Stimulated activated CD8-positive, alpha-beta memory T cell treated with anti-CD3 and anti-CD28 coated beads, Interleukin-4, amount 100 ng/mL, for 48 hours (primary cell): ENCODE measurements at places on chromosomes 7 and 10.

DNA sequence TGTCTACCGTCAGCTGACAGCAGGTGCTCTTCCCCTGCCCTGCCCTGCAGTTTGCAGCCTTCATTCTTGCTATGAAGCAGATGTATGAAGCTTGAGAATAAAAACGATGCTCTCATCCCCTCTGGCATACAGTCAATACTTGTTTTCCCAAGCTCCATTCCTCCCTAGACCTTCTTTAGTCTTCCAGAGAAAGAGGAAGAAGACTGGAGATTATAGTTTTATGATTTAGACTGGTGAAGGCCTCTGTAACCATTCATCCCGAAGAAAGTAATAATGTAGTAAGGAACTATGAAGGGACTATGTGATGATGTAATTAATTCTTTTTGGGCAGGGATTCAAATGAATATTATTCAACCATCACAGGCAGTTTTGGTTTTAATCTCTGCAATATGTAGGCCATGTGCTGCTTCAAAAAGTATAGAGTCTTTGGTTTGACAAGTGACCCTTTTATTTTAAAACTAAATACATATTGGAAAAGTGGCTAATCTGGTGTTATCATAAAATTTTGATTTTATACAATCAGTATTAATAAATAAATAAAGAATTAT, 242.4 kb upstream of the KIAA1217 start:
- DNase-seq, result no peak

GRCh38 chr10:91756286-91756685, 41.9 kb upstream of the TNKS2 start:
- DNase-seq, result no peak

GRCh38 chr10:79404231-79404609, 41.2 kb downstream of the ZCCHC24 start:
- DNase-seq, result no peak

- no peak for DNase-seq
Observed at GRCh38 chr7:17600340-17600752, 301.9 kb downstream of the AHR start.

DNA sequence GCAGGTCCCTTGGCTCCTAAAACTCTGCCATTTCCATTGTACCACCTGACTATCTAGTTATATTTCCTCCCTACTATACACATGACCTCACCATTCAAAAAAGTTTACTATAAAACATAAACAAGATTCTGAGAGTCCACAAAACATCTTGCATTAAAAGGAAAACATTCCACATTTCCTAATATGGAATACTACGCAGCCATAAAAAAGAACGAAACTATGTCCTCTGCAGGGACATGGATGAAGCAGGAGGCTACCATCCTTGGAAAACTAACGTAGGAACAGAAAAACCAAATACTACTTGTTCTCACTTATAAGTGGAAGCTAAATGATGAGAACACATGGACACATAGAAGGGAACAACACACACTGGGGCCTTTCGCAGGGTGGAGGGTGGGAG, 48.3 kb downstream of the SVIL start:
- no peak for DNase-seq

GRCh38 chr10:64463406-64463805, 942.2 kb downstream of the REEP3 start:
- no peak for DNase-seq

GRCh38 chr7:124992851-124993562, 63.4 kb upstream of the POT1 start:
- DNase-seq, result no peak

- no peak for DNase-seq
Observed at GRCh38 chr7:33534833-33535232, 370.5 kb upstream of the BMPER start.

GRCh38 chr10:70804421-70804808, 11.3 kb upstream of the SGPL1 start:
- no peak for DNase-seq
